ENCODE measurements at places on chromosomes 4 and X.

- no peak for DNase-seq
These were observed 38.1 kb downstream of the NFXL1 start for GRCh38 chr4:47876310-47876709.

DNA sequence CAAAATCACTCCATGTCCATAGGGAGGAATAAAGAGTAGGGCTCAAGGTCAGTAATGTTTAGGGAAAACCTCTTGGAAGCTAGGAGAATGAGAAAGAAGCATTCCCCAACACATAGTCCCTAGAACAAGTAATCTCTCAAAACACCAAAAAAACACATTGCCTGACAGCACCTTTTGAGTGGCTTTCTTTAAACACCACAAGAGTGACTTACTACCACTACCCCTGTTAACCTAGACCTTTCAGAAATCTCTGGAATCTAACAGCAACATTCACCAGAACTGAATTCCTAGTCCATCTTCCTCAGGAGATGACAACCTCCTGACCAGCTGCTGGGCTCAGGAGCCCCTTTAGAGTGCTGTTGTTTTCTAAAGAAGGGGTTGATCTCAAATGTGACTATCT lies 142.2 kb downstream of the SOWAHB start:
- no peak for DNase-seq

DNA sequence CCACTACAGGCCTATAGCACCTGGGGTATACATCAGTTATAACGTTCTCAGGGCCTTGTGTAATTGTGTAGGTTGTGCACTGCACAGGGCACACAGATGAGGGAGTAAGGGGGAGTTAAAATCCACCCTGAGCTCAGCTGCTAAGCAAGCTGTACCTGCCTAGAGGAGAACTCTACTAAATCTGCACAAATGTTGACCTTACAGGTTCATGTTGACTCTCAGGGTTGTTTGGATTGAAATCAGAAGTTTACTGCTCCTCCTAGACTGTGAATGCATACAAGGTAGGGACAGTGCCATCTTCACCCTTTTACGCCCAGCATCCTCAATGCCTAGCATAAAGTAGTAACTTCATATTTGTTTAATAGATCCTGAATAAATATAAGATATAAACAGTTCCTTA lies 89.8 kb downstream of the SMARCA1 start:
- no peak for DNase-seq

- DNase-seq: no peak
These were observed 158.4 kb upstream of the SLC7A11 start for GRCh38 chr4:138400543-138400942.

- DNase-seq: no peak
These were observed 89.6 kb downstream of the SCD5 start for GRCh38 chr4:82708982-82709381.

DNA sequence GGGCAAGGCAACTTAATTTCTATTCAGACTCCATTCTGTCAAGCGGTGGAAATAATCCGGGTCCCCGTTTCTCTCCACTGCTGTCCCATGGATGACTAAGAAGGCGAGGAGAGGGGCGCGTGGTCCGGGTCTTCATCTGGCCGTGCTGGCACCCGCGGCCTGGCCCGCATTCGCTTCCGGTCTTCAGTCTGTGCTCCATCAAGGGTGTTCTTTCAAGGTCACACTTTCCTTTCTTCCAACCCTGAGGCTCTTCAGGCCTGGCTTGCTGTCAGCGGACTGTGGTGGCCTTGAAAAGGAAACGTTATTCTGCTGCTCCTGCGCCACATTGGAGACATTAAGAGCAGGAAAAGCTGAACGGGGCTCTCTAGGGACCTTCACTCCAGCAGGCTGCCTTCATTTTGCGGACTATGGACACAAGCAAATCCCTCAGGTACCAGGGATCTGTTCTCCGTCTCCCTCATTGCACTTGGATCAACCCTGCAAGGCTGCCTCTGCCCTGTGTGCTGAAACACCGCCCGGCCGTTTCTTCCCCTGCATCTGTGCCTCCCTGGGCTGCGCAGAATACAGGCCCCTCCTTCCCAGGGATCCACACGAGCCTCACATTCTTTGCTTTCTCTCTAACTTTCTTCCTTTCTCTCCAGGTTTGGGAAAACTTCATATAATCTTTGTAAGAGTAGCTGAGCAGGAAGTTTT lies 5.7 kb upstream of the SLC25A4 start:
- no peak for DNase-seq

DNA sequence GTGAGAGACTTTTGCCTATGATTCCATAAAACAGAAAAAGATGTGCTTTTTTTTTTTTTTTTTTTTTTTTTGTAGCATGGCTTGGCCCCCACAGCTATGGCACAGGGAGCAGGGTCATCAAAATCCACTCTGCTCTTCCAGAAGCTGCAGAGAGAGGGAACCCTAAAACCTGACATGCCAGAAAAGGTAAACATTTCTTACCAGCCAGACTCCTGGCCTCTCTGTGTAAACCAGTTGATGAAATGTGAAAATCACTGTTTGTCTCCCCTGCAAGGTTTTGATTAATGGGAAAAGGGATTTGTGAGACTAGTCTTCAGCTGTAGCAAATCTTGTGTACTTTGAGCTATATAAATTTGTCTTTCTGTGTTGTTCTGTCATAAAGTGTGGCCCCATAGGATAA lies 105.9 kb downstream of the ARSJ start:
- no peak for DNase-seq

- no peak for DNase-seq
These were observed 29.3 kb downstream of the INTS12 start for GRCh38 chr4:105679186-105679585.

- peak; percentile 36 for DNase-seq
These were observed 51.2 kb downstream of the ZNF827 start for GRCh38 chr4:145887241-145887991.

- no peak for DNase-seq
These were observed 608.0 kb upstream of the FTHL17 start for GRCh38 chrX:31679861-31680260.

DNA sequence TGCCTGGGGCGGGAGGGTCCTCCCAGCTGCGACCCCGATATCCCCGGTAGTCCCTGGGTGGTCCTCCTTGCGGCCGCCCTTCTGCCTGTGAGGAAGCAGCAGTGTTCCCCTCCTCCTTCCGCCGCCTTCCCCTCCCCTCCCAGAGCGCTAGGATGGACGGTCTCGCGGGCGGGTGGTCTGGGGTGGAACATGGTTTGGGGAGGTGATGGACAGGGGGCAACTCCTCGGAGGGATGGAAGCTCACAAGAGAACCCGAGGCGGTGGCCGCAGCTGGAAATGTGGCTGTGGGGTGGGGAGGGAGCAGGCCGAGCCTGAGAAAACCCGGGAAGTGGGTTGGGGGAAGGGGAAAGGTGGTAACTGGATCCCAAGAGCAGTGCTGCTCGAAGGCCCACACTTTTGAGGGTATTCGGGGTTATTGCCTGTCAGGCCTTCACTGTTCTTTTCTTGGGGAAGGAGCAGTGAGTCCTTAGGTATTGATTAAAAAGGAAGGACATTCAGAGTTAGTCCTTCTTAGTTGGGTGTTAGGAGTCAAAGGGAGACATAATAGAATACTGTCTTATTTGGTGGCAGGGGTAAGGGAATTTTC lies 581 bp downstream of the UBE2K start:
- no peak for DNase-seq

GRCh38 chrX:1661048-1661921 lies 46.4 kb downstream of the ASMT start:
- DNase-seq: no peak

DNA sequence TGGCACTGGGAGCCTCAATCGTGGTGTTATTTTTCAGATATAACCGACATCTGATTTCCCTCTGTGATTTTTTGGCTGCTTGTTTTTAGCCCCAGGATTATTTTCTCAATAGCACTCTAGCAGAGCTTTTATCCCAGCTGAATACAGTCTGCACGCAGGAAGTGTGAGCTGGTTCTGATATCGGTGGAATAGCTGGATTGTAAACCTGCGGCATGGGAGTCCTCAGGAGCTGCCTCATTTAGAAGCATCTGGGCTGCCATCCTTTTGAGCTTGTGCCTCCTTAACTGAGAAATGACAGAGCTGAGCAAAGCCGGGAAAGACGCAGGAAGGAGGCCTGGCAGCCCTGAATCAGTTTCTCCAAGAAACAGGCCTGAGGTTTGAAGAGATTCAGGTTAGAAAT lies 28.4 kb upstream of the GRPEL1 start:
- no peak for DNase-seq

GRCh38 chrX:123153846-123154335 lies 30.2 kb upstream of the GRIA3 start:
- no peak for DNase-seq

- DNase-seq: no peak
These were observed 61.7 kb upstream of the CBR4 start for GRCh38 chr4:169071747-169072146.

GRCh38 chr4:83709627-83710026 lies 173.7 kb downstream of the GPAT3 start:
- no peak for DNase-seq

- DNase-seq: no peak
These were observed 326.6 kb upstream of the F9 start for GRCh38 chrX:139203651-139204570.

DNA sequence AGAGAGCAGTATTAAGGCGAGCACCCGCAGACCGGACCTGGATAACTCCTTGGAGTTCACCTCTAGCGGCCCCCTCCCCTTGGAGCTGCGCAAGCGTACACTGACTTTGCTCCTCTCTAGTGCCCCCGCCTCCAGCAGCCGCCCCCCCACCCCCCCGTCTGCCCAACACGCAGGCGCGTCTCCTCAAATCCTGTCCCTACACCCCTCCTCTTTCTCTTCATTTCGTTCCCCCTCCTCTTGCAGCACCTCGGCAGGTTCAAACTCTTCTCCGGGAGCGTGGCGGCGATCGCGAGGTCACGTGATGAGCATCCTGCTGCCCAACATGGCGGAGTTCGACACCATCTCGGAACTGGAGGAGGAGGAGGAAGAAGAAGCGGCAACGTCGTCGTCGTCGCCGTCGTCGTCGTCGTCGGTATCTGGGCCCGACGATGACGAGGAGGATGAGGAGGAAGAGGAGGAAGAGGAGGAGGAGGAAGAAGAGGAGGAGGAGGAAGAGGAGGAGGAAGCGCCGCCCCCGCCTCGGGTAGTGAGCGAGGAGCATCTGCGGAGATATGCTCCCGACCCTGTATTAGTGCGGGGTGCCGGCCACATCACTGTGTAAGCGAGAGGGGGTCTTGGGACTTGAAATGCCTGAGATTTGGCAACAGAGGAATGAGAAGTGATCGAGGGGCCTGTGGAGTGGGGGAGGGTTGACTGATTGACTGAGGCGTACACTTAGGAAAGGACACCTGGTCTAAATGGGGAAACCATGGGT lies at the start of gene CHIC1:
Gene CHIC1 (plus strand): TSS at position 214 of the 754 bp plus-strand sequence. CDS start 88 bp downstream, at position 302.
- peak; percentile 19 for DNase-seq

- DNase-seq: no peak
These were observed 66.1 kb downstream of the PRSS12 start for GRCh38 chr4:118286685-118287084.

- no peak for DNase-seq
These were observed 383 bp upstream of the TBC1D19 start for GRCh38 chr4:26583538-26583864.

- no peak for DNase-seq
These were observed 28.6 kb downstream of the GPC3 start for GRCh38 chrX:133956570-133957340.
